ENCODE measurements at places on chromosomes 4 and X. TPM values are rescaled to one million over a fixed set of nuclear protein-coding genes. Genes with fewer than 3 reads are reported as not detected.

The GAGE1 gene
- not detected for total RNA-seq

The GC gene
- total RNA-seq, result not detected

The TMEM271 gene
- 6.2 TPM for total RNA-seq

The SLC6A14 gene
- total RNA-seq, result not detected

The MTCP1 gene
- total RNA-seq, result 9.1 TPM

The DHRSX gene
- total RNA-seq, result 30.4 TPM

The DCLK2 gene
- total RNA-seq, result 6.2 TPM

The PDE5A gene
- total RNA-seq, result 2.2 TPM

The OR13H1 gene
- not detected for total RNA-seq

The GAGE12H gene
- not detected for total RNA-seq

The HPGD gene
- total RNA-seq, result 0.20 TPM

The HELT gene
- not detected for total RNA-seq

The SPOCK3 gene
- total RNA-seq, result 0.36 TPM

The PCDH11X gene
- 0.31 TPM for total RNA-seq

The SPANXB1 gene
- total RNA-seq, result not detected

- DNase-seq, result peak; percentile 83
These were observed 4.0 kb upstream of the TMEM156 start for GRCh38 chr4:39036172-39036571.

DNA sequence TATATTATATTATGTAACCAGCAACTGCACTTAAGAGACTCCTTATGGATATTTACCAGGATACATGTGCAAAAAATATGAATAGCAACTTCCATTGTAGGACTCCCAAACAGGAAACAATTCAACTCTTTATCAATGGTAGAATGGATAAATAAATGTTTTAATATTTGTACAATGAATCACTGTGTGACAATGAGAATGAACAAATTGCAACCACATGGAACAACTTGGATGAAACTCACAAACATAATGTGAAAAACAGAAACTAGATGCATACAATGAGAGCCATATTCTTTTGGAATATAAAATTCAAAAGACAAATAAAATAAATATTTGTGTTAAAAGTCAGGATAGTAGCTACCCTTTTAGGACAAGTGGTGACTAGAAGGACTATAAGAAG lies 1015.7 kb downstream of the TECRL start:
- DNase-seq, result no peak

DNA sequence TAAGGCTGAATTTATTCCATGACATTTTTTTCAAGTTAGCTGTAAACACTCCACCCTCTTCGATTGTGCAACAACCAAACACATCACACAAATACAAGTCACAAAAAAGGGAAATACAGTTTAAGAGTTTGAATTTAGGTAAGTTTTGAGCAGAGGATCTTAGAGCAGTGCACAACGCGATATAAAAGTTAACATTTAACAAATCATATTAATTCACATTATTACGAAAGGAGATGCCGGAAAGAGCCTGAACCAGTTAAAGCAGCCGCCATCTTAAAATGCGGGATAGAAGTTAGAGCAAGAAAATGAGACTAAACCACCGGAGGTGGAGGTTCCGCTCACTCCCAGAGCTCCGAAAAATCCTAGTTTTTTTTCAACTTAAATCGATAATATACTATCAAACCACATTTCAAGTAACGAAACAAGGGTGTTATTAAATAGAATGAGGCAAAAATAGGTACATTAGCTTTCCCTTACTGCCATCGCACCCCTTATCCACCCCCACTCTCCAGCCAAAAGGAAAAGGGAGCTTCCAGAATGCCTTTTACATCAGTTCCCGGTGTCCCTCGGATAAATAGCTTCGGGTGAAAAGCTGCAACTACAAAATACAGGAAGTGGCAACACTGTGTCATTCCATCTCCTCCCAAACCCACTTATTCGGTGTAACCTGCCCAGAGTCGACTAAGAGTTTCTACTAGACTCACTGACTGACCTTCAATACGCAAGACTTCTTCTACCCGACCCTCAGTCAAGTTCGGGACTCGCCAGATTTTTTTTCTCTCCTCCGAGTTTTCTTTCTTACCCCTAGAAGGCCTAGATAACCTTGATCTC lies 1.9 kb downstream of the UBE2D3 start:
- peak; percentile 70 for DNase-seq

GRCh38 chr4:37538931-37539330 lies 147.2 kb downstream of the RELL1 start:
- no peak for DNase-seq

GRCh38 chr4:6403400-6403685 lies 69.1 kb downstream of the PPP2R2C start:
- DNase-seq, result no peak

GRCh38 chr4:71537551-71538065 lies 198.8 kb downstream of the SLC4A4 start:
- peak; percentile 29 for DNase-seq

- no peak for DNase-seq
These were observed 77.4 kb upstream of the PUDP start for GRCh38 chrX:7225338-7225737.

- no peak for DNase-seq
These were observed 416.2 kb upstream of the PRKX start for GRCh38 chrX:4129626-4130025.

GRCh38 chrX:136163689-136164088 lies 16.4 kb downstream of the FHL1 start:
- peak; percentile 62 for DNase-seq

DNA sequence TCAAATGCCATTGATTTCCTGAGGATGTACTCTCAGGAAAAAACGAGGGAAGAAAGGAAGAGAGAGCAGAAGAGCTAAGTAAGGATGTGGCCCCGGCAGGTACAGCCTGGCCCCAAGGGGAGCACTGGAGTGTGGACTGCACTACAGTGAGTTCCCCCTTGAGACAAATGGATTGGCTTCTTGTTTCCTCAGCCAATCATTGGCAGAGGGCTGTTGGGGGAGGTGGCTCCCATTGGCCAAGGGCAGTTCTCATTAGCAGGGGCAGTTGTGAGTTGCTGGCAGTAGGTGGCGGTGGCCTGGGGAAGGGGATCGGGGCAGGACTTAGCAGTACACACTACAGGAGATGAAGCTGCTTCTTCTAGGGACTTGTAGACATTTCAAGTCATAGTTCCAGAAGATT lies 24.1 kb upstream of the OCIAD2 start:
- no peak for DNase-seq

DNA sequence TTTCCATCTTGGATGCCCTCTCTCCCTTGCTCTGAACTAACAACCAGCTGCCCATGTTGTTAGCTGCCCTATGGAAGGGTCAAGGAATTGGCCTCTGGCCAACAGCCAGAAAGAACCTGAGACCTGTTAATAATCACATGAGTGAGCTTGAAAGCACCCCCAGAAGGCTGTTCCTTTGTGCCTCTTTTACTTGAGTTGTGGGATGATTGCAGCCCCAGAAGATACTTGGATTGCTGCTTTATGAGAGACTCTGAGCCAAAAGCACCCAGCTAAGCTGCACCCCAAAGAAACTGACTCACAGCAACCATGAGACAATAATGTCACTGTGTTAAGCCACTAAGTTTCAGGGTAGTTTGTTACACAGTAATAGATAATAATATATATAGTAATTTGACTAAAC lies 73.3 kb downstream of the FRYL start:
- no peak for DNase-seq

DNA sequence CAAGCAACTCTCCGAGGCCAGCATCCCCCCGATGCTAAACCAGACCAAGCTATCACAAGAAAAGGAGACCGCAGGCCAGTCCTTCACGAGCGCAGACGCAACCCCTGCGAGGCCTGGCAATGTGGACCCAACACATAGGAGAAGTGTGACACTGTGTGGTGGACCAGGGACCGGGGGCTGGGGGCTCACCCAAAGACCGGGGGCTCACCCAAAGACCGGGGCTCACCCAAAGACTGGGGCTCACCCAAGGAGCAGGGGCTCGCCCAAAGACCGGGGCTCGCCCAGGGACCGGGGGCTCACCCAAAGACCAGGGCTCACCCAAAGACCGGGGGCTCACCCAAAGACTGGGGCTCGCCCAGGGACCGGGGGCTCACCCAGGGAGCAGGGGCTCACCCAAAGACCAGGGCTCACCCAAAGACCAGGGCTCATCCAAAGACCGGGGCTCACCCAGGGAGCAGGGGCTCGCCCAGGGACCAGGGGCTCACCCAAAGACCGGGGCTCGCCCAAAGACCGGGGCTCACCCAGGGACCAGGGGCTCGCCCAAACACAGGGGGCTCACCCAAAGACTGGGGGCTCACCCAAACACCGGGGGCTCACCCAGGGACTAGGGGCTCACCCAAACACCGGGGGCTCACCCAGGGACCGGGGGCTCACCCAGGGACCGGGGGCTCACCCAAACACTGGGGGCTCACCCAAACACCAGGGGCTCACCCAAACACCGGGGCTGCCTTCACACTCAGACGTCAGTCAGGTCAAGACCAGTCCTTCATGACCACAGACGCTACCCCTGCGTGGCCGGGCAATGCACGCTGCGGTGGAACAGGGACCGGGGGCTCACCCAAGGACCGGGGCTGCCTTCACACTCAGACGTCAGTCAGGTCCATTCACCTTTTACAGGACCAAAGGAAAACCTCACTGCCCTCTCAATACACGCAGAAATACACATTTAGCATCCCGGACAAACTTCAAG lies 32.9 kb downstream of the PPP2R3B start:
- DNase-seq, result no peak

Data from astrocyte (in vitro differentiated cells and primary cell).